ENCODE measurements at places on chromosomes 12 and 14. TPM values are rescaled to one million over a fixed set of nuclear protein-coding genes. Genes with fewer than 3 reads are reported as not detected.

DNA sequence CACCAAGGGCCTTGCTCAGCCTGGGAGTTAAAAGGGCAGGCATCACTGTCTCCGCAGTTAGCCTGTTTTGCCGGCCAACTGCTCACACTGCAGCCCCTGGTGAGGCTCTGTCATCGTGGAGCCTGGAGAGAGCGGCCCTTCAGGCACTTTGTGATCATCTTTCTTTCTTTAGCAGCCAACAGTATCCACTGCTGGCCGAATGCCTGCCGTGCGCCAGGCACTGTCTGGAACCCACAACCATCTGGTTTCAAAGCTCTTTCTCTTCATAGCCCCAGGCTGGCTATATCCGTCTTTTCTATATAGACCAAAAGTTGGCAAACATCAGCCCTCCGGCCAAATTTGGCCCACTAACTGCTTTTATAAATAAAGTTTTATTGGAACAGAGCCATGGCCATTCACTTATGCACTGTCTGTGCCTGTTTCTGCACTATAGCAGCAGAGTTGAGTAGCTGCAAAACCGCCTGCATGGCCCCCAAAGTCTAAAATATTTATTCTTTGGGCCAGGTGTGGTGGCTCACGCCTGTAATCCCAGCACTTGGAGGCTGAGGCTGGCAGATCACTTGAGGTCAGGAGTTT, 29.5 kb downstream of the SLC8B1 start:
- H3K27me3 ChIP-seq, result no peaks in the 10 kb centered on the region
- H3K4me3 ChIP-seq, result no peak overlapping the region
- DNase-seq, result no peak

- no peak overlapping the region for H3K4me3 ChIP-seq
- no peak for DNase-seq
- H3K36me3 ChIP-seq, result no peaks in the 10 kb centered on the region
- no peak overlapping the region for H3K27ac ChIP-seq
- H3K27me3 ChIP-seq, result no peaks in the 10 kb centered on the region
These were observed 30.5 kb downstream of the MBIP start for GRCh38 chr14:36289954-36290353.

DNA sequence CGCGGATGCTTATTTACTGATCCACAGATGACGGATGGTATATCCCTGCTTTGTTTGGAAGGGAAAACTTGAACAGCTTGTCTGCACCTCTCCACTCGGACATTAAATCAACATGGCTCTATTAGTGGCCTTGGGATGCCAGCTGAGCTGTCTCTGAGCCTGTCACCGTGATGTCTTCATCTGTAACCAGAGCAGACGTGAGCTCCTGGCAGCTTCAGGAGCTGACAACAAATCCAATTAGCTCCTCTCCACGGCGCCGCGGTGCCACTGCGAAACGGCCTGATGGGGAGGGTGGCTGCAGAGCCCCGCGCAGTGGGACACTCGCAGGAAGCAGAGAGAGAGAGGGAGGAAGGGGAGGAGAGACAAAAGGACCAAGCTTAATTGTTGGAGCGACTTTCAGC, 112.3 kb downstream of the PAPOLA start:
- no peak overlapping the region for H3K27ac ChIP-seq
- H3K27me3 ChIP-seq, result no peaks in the 10 kb centered on the region
- DNase-seq, result no peak

- no peaks in the 10 kb centered on the region for H3K4me1 ChIP-seq
- no peak overlapping the region for H3K27ac ChIP-seq
- no peaks in the 10 kb centered on the region for H3K27me3 ChIP-seq
- no peaks in the 10 kb centered on the region for H3K36me3 ChIP-seq
These were observed 248.3 kb upstream of the LRIG3 start for GRCh38 chr12:59168647-59169046.

DNA sequence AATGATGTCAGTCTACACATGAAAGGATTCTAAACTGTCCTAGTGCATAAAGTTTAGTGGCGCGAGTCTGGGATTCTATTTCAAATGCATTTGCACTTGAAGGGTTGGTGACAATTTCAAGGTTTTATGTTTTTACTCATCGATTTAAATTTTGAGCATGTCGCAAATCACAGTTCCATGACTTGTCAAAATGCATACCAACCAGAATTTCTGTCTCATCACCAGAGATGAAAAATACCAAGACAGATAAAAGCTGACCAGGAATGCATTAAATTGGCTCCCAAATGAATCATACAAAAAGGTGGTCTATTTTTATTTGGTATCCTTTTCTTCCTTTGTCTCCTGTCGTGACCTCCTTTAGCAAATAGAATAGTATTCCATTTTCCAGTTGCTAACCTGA, 25.2 kb downstream of the TMEM30B start:
- no peak overlapping the region for H3K27ac ChIP-seq
- no peaks in the 10 kb centered on the region for H3K27me3 ChIP-seq
- no peaks in the 10 kb centered on the region for H3K36me3 ChIP-seq
- H3K4me3 ChIP-seq, result no peak overlapping the region
- H3K4me1 ChIP-seq, result no peaks in the 10 kb centered on the region

GRCh38 chr14:102203382-102203781, 63.7 kb downstream of the WDR20 start:
- H3K27me3 ChIP-seq, result no peaks in the 10 kb centered on the region
- H3K36me3 ChIP-seq, result peaks cover 19% of the 10 kb centered on the region
- H3K4me1 ChIP-seq, result peaks cover 24% of the 10 kb centered on the region
- DNase-seq, result no peak
- H3K4me3 ChIP-seq, result no peak overlapping the region
- no peak overlapping the region for H3K27ac ChIP-seq

GRCh38 chr12:130711756-130712155, 4.3 kb downstream of the RIMBP2 start:
- H3K27ac ChIP-seq, result no peak overlapping the region
- no peak overlapping the region for H3K4me3 ChIP-seq
- H3K36me3 ChIP-seq, result no peaks in the 10 kb centered on the region
- DNase-seq, result no peak

DNA sequence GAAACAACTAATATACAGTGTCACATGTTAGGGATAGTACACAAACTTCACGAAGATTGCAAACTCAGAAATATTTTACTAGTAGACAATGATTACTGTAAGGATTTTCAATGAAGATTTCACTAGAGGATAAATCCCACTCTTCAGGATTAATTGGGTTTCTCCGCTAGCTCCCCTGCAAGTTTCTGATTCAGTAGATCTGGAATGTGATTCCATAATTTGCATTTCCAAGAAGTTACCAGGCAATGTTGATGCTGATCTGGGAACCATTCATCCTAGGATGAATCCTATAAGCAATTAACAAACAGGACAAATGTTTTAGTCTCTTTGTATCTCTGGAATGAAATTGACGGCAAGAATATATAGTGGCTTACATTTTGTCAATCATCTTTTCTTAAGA, 272.4 kb downstream of the ALX1 start:
- H3K4me3 ChIP-seq, result no peak overlapping the region
- DNase-seq, result no peak
- H3K36me3 ChIP-seq, result no peaks in the 10 kb centered on the region
- no peaks in the 10 kb centered on the region for H3K27me3 ChIP-seq
- no peak overlapping the region for H3K27ac ChIP-seq

DNA sequence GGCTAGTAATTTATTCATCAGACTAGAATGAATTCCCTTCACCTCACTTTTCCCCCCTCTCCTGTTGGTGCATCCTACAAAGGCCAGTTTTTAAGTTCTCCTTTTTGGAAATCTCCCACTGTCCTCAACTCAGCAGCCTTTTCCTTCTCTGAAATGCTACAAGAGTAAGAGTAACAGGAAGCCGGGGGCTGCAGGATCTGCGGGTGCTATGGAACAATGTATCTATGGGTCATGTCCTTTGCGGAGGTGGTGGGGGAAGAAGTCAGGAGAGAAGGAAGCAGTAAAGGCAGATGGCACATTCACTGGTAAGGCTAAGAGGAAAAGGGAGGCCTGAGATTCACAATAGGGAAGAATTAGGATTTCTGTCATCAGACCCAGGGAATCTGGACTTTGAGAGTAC, 22.2 kb upstream of the TESC start:
- DNase-seq, result no peak
- H3K4me3 ChIP-seq, result no peak overlapping the region
- peaks cover 3% of the 10 kb centered on the region for H3K4me1 ChIP-seq

DNA sequence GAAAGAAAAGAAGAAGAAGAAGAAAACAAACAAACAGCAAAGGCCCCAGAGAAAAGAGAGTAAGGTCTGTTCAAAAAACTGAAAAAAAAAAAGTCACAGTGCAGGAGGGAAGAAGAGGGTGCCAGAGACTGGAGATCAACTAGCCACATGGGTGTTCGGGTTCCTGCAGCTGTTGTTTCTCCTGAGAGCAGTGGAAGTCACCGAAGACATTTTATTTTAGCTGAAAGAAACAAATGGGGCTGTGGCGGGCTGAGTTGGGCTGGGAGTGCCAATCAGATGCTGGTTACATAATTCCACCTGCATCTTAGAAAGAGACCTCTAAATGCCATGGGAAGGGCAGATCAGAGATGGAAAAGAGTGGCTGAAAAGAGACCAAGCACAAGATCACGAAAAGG, 33.9 kb downstream of the ACTN1 start:
- no peak for DNase-seq
- peaks cover 8% of the 10 kb centered on the region for H3K4me1 ChIP-seq
- no peaks in the 10 kb centered on the region for H3K36me3 ChIP-seq

- no peak for DNase-seq
- no peak overlapping the region for H3K4me3 ChIP-seq
- no peaks in the 10 kb centered on the region for H3K27me3 ChIP-seq
- peaks cover 4% of the 10 kb centered on the region for H3K36me3 ChIP-seq
- peaks cover 56% of the 10 kb centered on the region for H3K4me1 ChIP-seq
- H3K27ac ChIP-seq, result peak overlapping the region; percentile 45
These were observed 123.0 kb downstream of the PLXNC1 start for GRCh38 chr12:94271351-94271750.

- no peak for DNase-seq
- H3K4me1 ChIP-seq, result no peaks in the 10 kb centered on the region
- H3K36me3 ChIP-seq, result peaks cover 7% of the 10 kb centered on the region
- H3K27ac ChIP-seq, result no peak overlapping the region
These were observed 67.2 kb downstream of the RIC8B start for GRCh38 chr12:106841510-106842302.

DNA sequence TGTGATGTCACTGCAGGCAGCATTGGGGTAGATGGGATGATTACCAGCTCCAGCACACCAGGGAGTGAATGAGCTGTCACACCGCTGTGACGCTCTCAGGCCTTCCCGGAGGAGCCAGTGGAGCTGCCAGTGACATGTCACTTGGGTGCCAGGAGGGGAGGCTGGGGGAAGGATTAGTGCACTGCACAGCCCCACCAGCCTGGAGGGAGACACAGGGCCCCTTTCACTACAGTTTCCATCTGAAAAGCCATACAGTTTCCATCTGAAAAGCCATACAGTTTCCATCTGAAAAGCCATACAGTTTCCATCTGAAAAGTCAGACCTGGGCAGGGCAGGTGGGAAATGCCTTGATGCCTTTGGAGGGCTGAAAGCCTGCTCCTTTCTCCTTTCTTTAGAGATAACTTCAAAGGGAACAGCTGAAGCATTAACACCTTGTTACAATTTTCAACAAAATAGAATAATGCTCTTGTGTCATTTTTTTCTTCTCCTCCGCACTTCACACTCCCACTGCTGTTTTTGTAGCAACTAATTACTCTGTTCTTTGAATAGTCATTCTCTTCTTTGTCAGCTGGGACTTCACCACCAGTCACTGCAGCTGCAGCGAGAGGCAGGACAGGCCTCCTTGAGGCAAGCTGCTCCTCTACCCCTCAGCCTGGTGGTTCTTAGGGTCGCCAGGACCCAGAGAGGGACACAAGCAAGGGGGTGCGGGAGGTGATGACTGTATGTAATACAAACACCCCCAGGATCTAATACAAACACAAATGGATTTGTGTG, 256.9 kb upstream of the RGS6 start:
- DNase-seq, result no peak
- no peak overlapping the region for H3K27ac ChIP-seq

DNA sequence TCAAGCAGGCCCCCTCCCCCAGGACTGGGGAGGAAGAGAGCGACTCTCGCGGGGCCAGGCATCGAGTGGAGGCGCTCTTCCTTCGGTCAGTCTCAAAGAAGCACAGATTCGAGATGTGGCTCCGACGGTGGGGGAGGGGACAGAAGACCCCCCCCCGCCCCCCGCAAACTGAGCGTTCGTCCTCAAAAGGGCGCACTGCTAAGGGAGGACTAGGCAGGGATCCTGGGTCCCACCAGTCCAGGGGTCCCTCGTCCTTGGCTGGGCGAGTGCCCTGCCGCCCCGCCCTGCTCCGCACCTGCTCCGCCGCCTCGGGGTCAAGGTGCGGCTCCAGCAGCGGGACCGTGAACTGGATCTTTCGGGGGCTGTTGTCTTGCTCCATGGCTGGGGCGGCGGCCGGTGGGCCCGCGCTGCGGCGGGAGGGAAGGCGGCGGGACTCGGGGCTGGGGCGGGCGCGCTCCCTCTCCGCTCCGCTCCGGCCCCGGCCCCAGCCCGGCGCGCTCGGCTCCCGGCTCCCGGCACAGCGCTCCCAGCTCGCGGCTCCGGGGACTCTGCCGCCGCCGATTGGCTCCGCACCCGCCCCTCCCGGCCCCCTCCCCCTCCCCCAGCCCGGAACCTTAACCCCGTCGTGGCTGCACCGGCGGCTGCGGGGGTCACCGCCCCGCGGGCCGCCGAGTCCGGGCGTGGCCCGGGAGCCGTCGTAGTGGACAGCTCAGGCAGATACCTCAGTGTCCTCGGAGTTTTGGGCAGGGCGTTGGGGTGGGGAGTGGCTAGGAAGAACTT, at the start of gene PPP1R1A:
Gene PPP1R1A, minus strand, starts transcription at position 550 of the 780 bp plus-strand sequence. Its CDS starts 171 bp downstream, at position 379.
- H3K4me1 ChIP-seq, result no peaks in the 10 kb centered on the region
- H3K27me3 ChIP-seq, result no peaks in the 10 kb centered on the region
- no peak within 1 kb of the TSS for H3K27ac ChIP-seq

ANO4 gene
- not detected for total RNA-seq

KIF5A gene
- total RNA-seq, result 2.2 TPM
